ENCODE measurements at places on chromosomes 5 and 9. TPM values are rescaled to one million over a fixed set of nuclear protein-coding genes. Genes with fewer than 3 reads are reported as not detected.

- no peak for DNase-seq
Observed at GRCh38 chr9:28887188-28887884, 1314.1 kb upstream of the C9orf72 start.

GRCh38 chr9:111287127-111287526, 42.9 kb downstream of the OR2K2 start:
- no peak for DNase-seq

DNA sequence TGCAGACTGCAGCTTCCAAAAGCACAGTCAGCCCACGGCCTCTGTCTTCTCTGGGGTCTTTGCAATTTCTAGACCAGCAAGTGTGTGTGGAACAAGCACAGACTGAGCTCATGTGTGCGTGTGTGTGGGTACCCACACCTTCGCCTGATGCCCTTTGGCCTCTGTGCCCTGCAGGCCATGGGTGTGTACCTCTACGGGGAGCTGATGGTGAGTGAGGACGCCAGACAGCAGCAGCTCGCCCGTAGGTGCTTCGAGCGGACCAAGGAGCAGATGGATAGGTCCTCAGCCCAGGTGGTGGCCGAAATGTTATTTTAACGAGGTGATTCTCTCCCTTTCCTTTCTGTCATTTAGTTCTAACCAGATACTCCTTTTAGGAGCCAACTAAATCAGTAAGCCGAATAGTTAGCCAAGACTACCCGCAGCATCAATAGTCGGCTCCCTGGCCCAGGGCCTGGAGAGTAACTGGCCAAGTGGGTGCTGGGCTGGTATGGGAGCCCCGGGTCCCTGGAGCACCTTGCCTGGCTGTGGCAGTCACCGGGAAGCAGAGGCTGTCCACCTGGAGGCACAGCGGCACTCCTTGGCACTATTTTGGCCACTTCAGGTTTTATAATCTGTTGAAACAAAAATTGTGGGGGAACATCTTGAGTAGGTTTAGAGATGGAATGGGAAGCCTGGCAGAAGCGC, 235.0 kb downstream of the FANCC start:
- no peak for DNase-seq

GRCh38 chr5:9924614-9925013, 294.5 kb upstream of the TAS2R1 start:
- no peak for DNase-seq

F2R gene
- polyA plus RNA-seq: 31.4 TPM

- DNase-seq: peak; percentile 80
Observed at GRCh38 chr5:14250084-14250695, 107.0 kb downstream of the TRIO start.

GRCh38 chr9:117555964-117556629, 141.2 kb upstream of the ASTN2 start:
- no peak for DNase-seq

SLC25A2 gene
- not detected for polyA plus RNA-seq

- DNase-seq: no peak
Observed at GRCh38 chr9:81684635-81685034, 4.7 kb downstream of the TLE1 start.

DNA sequence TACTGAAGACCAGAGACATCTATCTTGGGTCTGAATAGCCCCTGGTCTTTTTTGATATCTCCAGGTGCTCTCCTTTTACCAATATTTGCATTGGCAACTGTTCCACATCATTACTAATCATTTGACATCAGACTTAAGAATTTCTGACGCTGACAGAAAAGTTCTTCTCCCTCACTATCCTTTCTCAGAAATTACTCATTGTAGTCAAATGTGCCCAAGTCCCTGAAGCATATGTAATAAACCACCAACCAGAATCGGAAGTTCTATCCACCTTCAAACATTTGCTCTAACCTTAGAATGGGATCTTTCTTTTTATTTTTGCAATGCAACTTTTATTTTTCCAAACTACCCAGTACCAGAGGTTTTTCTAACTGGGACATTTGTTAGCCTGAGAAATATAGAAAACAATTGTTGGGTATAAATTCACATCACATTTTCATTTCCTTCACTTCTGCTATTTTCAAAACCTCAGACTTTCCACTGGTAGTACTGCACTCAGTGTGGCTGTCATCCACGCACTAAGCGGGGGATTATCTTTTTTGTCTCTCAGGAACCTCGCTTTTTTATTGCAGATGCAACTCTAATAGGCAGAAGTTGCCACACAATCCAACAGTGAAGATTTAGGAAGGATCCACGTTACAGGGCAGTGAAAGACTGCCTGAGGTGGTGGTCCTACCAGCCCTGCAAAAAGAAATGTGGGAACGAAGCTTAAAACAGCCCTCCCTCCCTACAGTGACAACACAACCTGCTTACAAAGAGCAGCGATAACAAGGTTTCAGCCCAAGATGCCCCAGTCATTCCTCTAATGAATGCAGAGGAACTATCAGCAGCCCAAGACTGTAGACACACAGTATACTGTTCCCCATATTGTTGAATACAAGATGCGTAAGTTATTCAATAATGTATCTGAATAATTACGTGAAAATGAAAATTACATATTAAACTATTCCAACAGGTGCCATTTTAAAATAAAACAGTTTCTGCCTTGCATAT, 201.2 kb downstream of the EBF1 start:
- DNase-seq: no peak

DNA sequence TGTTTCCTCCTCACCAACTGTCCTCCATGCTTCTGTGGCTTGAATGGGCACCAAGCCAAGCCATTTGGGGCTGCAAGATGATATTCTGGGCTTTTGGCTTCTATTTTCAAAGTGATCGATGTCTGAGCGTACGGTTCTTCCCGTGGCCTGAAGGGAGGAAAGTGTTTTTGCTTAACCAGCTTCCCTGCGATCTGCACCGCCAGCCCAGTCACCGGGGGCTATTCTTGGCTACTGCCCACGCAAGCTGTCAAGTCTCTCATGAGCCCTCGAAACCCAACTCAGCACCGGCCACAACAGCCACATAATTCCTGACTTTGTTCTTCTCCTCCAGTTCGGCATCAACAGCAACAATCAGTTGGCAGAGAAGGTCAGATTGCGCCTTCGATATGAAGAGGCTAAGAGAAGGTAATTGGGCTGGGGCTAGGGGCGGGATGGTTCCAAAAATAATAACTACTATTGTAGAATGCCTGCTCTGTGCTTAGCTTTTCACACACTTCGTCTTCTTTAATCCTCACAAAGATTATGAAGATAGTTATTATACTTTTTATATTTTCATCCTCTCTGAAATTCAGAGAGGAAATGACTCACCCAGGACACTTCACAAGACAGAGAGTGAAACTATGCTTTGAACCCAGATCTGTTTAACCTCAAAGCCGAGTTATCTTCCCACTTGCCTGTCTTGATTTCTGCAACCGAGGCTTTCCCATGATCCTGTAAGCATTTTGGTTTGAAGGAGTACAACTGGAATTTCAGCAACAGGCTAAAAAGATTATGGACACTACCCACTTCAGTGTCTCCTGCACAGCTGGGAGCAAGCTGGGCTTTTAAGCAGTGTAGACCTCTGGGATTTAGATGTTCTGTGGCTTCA, 76.4 kb upstream of the RARS1 start:
- peak; percentile 7 for DNase-seq

- no peak for DNase-seq
Observed at GRCh38 chr5:153358315-153358976, 132.0 kb upstream of the GRIA1 start.

- no peak for DNase-seq
Observed at GRCh38 chr9:90025816-90026215, 421.0 kb downstream of the GADD45G start.

- no peak for DNase-seq
Observed at GRCh38 chr5:60611099-60611740, 88.7 kb downstream of the DEPDC1B start.

- DNase-seq: no peak
Observed at GRCh38 chr9:130474106-130474505, 29.3 kb downstream of the ASS1 start.

- DNase-seq: no peak
Observed at GRCh38 chr9:4923141-4923540, 61.9 kb upstream of the JAK2 start.

CTXN3 gene
- 3.6 TPM for polyA plus RNA-seq

GRCh38 chr9:87827341-87827740, 55.3 kb upstream of the SPATA31E1 start:
- no peak for DNase-seq

GRCh38 chr9:27353474-27354229, 56.7 kb upstream of the EQTN start:
- no peak for DNase-seq

GRCh38 chr9:123478967-123479602, 123.1 kb downstream of the CRB2 start:
- no peak for DNase-seq

- DNase-seq: no peak
Observed at GRCh38 chr9:33946779-33947535, 101.7 kb downstream of the UBAP2 start.

- no peak for DNase-seq
Observed at GRCh38 chr5:69331528-69332445, 814 bp downstream of the CCDC125 start.

DNA sequence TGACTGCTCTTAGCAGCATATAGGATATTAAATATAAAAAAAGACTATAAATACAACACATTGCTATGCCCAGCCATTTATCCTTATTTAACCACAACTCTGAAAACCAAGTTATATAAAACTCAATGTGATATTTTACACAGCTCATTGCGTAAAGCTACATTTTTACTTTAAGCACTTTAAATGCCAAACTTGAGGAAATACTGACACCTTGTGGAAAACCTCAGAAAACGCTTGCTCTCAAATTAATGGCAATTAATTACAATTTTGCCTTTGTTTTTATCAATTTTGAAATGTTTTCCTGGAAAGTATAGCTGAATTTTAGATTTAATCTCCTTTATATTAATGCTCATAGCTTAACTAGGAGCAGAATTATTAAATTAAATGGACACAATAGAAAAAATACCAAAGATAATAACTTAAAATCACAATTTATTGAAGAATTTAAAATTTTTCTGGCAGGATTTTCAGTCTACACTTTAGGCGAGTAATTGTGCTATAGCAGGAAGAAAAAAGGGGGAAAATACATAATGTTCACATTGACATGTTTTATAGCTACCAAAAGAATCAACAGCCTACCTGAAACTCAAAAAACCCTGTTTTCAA, 25.2 kb upstream of the PLAC8L1 start:
- peak; percentile 18 for DNase-seq

HMHB1 gene
- not detected for polyA plus RNA-seq

GRCh38 chr9:21513431-21513830, 31.3 kb upstream of the IFNE start:
- no peak for DNase-seq

DNA sequence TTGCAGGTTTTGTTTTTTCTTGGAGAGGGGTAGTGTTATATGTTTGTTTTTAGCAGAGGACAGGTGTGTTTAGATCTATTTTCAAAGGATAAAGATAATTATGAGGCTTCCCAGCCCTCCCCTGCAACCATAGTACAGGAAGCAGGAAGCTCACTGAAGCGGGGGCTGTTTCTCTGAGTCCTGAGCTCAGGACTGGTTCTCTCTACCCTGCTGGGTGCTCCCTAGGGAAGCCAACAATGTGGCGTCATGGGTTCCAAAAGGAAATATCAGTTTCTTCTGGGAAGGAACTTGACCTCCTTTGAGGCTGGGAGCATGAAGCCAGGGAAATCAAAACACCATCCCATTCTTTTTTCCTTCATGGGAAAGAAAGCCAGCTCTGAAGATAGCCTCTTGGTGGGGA, 62.2 kb downstream of the RAD23B start:
- no peak for DNase-seq

DNA sequence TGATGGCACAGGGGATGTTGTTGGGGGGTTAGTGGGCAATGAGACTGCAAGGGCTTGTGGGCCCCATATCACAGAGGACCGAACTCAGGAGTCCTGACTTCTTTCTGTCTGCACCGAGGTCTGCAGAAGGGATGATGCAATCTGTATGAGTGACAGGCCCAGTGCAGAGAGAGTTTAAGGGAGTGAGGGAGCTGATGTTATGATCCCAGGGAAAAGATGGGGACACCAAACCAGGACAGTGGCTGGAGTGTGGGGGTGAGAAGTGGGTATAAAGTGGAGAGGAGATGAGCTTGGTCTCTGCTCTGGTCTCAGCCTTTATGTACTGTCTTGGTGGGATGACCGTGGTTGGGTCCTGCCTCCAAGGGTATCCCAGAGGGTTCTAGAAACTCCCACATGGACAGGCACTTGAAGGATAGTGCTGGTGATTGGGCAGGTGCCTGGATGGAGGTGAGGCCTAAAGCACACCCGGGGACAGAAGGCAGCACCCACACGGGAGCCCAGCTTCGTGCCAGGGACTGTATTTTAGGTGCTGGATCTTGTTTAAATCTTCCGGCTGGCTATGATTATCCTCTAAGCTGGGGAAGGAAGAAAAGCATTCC, 21.9 kb downstream of the GSN start:
- DNase-seq: no peak

CDH9 gene
- polyA plus RNA-seq: 0.20 TPM

CDC25C gene
- polyA plus RNA-seq: 3.7 TPM

PNPLA7 gene
- polyA plus RNA-seq: 3.2 TPM

DNA sequence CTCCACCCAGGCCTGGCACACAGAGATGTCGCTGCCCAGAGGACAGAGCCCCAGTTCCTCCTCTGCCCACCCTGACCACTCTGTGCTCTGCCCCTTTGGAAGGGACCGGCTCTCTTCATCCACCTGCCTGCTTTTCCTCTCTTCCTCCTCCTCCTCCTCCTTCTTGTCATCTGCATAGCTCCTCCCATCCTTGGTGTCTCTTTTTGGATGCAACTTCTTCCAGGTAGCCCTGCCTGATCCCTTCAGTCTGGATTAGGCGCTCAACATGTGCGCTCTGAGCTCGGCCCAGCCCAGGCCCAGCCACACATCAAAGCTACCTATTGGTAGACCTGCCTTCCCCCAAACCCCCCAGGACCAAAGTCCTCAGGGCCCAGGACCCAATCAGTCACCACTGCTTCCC, 52.6 kb upstream of the RXRA start:
- no peak for DNase-seq

DNA sequence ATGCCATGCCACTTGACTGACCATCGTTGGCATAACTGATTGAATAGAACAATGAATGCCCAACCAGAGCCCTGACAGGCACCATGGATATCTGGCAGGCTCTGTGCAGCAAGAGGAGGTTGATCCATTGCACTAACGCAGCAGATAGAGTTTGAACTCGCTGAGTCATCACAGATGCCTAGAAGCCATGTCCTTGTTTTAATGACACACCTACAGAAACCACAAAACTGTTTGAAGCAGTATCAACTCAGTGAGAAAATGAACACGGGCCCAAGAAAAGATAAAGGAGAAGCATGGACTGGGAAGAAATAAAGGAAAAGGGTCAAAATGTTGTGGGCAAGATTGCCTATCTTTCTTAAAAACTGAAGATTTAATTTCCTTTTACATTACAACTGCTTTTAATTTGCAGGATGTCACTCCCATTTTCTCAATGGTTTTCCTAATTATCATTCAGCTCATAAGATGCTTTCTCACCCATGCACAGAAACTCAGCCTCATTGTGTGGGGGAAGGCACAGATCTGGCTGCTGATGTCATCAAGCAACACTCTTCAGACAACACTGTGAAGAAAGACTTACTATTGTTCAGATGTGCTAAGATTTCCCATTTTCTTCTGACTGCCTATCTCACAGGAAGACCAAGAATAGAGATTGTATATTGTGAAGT, 129.0 kb downstream of the PIK3R1 start:
- no peak for DNase-seq

TUSC1 gene
- polyA plus RNA-seq: 10.8 TPM

CKMT2 gene
- polyA plus RNA-seq: 83.4 TPM

PRDM9 gene
- polyA plus RNA-seq: not detected

LCN15 gene
- 0.56 TPM for polyA plus RNA-seq

- DNase-seq: no peak
Observed at GRCh38 chr5:87121304-87122150, 146.2 kb upstream of the RASA1 start.

FOXI1 gene
- not detected for polyA plus RNA-seq
